ENCODE measurements at places on chromosomes 2 and 18.
A peak's percentile ranks its signal among the peaks of the same experiment; 100 is the strongest.

DNA sequence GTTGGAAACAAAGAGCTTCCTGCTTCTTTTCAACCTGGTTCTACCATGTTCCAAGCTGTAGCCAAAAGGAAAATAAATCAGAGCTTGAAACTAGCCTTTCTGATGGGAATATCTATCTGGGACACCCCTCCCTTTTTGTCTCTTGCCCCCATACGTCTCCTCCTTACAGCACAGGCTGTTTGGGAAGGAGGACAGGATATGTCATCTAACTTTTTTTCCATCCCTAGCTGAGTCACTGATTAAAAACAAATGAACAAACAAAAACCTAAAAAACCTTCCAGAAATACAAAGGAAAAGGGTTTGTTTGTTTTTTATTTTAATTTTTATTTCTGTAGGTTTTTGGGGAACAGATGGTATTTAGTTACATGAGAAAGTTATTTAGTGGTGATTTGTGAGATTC is 151.6 kb downstream of the FAM210A start:
- DNase-seq: no peak

GRCh38 chr2:197954328-197954727 is 149.9 kb downstream of the PLCL1 start:
- peak; percentile 65 for DNase-seq

- no peak for DNase-seq
Observed at GRCh38 chr18:28666216-28666615, 489.3 kb upstream of the CDH2 start.

DNA sequence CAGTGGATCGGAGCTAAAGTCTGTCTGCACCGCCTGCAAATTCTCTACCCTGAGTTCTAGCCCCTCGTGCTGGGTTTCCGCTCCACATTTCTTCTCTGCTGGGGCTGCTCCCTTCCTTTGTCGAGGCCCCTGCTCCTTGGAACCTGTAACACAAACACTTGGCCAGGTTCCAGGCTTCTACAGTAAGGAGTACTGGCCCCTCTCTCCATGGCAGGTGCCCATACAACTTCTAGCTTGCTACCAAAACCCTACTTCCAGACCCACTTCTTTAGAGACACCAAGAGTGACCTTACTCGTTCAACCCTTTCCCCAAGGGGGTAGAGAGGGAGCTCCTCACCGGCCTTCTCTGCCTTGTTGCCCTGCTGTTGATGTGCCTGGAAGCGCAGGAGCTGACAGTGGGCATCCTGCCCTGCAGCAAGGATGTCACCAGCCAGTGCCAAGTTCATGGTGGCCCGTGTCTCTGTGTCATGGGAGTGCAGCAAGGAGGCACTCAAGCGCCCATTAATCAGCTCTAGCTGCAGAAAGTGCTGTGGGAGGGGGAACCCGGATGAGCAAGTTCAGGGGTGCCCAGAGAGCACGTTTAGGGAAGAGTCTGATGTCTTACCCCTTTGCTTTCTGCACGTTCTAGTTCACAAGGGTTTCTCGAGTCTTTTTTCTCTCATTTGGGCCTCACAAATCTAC is 1.1 kb downstream of the PREB start:
- DNase-seq: no peak

DNA sequence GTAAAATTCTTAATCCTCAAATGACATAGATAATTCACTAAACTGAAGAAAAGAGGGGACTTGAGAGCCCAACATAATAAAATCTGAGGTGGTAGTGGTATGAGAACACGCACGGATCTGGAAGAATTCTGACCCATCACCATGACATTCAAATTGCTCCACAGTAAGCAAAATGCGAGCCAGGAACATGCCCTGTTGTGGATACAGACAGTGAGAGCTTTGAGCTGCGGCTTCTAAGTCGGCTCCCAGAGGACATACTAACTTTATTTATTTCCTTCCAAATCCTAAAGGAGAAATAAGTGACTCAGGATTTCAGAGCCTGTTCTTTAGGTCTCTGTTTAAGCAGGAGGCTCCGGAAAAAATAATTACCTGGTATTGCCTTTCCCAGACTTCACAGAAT is 143.4 kb upstream of the SMAD7 start:
- no peak for DNase-seq

- DNase-seq: no peak
Observed at GRCh38 chr2:65379721-65380171, 52.7 kb downstream of the SPRED2 start.

GRCh38 chr18:79501006-79501405 is 105.3 kb downstream of the NFATC1 start:
- no peak for DNase-seq

- no peak for DNase-seq
Observed at GRCh38 chr2:201128033-201128432, 12.1 kb downstream of the CFLAR start.

GRCh38 chr2:66271777-66272176 is 163.1 kb upstream of the MEIS1 start:
- no peak for DNase-seq
